Endothelial cell of umbilical vein (primary cell): ENCODE measurements at places on chromosomes 1 and 21. TPM values are rescaled to one million over a fixed set of nuclear protein-coding genes. Genes with fewer than 3 reads are reported as not detected.

Gene IFI6
- 20.0 and 28.4 TPM in 2 replicates for total RNA-seq

DNA sequence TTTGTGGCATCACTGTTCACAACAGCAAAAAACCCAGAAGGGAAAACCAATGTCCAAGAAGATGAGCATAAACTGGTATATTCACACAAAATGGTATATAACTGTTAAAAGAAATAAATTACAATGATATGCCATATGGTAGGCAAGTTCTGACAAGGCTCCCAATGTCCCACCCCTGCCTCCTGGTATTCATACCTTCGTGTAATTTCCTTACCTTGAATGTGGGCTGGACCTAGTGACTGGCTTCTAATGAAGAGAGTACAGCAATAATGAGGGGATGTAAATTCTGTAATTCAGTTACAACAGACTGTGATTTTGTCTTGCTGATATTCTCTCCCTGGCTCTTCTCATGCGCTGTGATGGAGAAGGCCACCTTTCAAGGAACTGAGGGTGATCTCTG, 9.3 kb downstream of the ANKRD45 start:
- DNase-seq, result no peak
- H3K27me3 ChIP-seq, result peaks cover 6% of the 10 kb centered on the region
- H3K4me1 ChIP-seq, result no peaks in the 10 kb centered on the region
- no peak overlapping the region for H3K4me3 ChIP-seq
- H3K36me3 ChIP-seq, result no peaks in the 10 kb centered on the region
- no peak overlapping the region for H3K27ac ChIP-seq

Gene TENT5C
- total RNA-seq, result 0.12 and 0.22 TPM in 2 replicates

GRCh38 chr1:15668089-15668754, 15.9 kb upstream of the PLEKHM2 start:
- H3K27me3 ChIP-seq, result no peaks in the 10 kb centered on the region
- no peaks in the 10 kb centered on the region for H3K36me3 ChIP-seq
- H3K4me3 ChIP-seq, result no peak overlapping the region
- H3K27ac ChIP-seq, result no peak overlapping the region

GRCh38 chr21:26818906-26819305, 26.3 kb downstream of the ADAMTS1 start:
- no peaks in the 10 kb centered on the region for H3K27me3 ChIP-seq
- H3K27ac ChIP-seq, result no peak overlapping the region
- no peaks in the 10 kb centered on the region for H3K36me3 ChIP-seq
- H3K4me3 ChIP-seq, result no peak overlapping the region

DNA sequence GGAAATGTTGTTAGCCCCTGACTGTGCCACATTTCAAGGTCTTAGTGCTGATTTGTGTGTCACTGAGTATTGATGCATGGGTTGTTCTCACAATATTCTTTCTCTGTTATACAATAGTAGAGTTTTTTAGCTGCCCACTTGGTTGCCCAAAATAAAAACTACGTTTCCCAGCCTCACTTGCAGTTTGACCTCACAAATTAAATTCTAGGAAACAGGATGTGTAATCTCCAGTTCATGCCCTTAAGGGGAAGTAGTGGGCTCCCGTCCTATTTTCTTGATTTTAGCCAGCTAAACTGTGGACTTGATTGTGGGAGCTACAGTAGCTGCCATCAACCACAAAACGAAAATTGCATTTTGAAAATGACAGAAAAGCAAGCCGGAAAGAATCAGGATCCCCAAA, 27.3 kb upstream of the LAMC1 start:
- DNase-seq, result no peak
- no peak overlapping the region for H3K4me3 ChIP-seq
- H3K27me3 ChIP-seq, result no peaks in the 10 kb centered on the region
- H3K36me3 ChIP-seq, result no peaks in the 10 kb centered on the region
- peaks cover 3% of the 10 kb centered on the region for H3K4me1 ChIP-seq
